ENCODE measurements at places on chromosomes 5 and 9.

DNA sequence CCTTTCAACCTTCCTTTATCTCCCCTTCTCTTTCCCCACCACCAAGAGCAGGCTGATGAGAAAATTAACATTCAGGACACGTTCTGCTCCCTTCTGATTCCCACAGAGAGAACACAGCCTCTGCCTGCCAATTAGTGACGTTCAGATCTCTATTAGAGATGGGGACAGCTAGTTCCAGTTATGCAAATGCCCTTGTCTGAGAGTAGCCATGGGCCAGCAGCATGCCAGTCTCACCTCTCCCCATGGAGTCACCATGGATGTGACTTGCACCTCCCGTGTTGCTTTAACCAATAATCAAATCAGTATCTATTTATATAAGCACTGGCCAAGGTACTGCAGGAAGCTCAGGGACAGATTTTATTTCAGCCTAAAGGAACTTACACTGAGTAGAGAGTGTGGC, 61.3 kb downstream of the KCNIP1 start:
- no peak for DNase-seq

DNA sequence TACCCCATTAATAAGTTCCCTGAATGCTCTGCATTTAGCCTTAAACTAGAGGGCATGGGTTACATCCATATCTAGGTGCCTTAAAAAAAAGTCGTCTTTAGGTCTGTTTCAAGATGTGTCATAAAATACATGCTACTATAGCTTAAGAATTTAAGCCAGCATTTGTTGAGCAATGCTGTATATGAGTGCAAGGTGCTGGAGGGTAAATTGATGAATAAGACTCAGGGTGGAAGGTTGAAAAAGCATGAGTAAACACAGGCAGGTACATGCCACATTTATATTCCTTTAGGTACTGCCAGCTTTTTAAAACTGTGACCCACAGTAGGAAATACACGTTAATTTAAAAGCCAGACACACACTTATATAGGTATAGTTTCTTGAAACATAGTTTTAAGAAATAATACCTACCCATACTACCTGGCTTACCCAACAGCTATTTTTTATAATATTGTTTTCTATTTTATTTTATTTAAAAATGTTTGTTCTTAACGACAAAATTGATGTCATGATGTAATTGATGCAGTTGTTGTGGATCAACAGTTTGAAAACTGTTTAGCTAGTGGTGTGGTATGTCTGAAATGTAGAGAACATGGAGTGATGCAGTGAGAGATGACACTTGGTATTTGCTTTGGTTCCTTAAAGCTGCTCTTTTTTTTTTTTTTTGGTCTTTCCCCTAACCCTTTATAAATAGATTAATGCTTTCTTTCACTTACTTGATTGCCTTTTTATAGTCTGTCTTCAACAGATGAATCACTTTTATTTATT, 3.9 kb downstream of the HMGCR start:
- DNase-seq: no peak

GRCh38 chr5:151234476-151235238, 10.8 kb upstream of the CCDC69 start:
- DNase-seq: no peak

DNA sequence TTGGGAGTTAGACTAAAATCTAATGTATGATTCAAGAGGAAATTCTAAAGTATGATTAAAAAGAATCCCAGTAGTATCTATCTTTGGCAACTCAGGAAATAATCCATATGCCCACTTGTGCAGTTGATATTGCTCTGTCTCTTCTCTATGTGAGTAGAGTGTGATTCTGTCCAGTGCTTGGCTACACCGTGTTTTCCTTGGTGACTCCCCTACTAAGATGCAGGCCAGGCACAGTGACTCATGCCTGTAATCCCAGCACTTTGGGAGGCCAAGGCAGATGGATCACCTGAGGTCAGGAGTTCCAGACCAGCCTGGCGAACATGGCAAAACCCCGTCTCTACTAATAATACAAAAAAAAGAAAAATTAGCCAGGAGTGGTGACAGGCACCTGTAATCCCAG, 495.4 kb downstream of the MAT2B start:
- no peak for DNase-seq

DNA sequence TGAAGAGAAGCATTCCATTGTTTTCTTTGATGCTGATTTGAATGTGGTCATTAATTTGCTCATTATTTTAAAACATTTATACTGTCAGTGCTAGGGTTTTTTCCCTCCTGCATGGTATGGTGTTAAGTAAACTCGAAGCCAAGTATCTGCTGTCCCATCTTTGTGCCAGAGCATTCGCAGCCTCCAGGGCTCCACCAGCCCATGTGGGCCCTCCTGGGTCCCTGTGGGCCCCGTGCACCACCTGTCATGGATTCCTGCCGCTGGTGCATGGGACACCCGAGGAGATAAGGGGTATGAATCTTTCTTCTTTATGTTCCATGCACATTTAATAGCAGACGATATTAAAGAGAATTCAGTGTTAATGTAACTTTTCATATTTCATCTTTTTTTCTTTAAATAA, 95.1 kb downstream of the TRIO start:
- no peak for DNase-seq

DNA sequence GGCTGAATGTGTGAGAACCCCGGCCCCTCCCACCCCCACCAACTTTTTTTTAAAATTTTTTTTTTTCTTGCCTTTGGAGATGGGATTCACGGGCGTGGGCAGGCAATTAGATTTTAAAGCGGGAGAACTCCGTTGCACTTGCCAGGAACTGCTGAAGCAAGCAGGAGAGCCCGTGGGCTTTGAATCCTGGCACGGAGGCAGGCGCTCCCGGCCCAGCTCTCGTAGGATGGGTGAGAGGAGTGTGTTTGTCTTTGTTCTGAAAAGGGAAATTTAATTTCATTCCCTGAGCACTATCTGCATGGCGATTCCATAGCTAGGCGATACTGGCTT, 54.3 kb upstream of the BOD1 start:
- DNase-seq: no peak

DNA sequence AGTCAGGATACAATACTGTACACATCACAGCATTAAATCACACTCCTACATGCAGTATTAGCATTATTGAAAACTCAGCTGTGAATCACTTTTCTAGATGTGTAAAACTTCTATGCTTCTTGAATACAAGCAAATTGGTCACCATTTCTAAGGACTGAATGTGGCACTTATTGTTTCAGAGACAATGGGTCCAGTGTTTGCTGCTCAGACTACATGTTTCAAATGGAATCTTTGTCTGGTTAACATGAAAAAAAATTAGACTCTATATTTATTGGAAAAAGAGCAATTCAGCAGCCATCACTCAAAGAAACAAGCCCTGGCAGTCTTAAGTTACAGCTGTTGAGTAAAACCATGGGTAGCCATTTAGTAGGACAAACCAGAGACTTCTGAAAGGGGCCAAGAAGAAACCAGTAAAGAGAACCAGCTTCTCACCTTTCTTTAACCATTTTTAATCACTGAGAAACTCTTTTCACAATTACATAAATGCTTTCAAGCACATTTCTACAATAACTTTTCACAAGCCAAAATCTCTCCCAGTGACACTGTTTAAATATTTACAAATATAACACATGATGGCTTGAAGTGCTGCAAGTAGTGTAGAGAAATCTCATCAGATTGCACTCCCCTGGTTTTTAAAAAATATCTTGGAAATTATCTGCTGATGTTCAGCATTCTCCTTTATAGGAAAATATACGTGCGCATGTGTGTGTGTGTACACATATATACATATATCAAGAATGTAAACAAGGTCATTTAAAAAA, 35.2 kb downstream of the OR2K2 start:
- no peak for DNase-seq

DNA sequence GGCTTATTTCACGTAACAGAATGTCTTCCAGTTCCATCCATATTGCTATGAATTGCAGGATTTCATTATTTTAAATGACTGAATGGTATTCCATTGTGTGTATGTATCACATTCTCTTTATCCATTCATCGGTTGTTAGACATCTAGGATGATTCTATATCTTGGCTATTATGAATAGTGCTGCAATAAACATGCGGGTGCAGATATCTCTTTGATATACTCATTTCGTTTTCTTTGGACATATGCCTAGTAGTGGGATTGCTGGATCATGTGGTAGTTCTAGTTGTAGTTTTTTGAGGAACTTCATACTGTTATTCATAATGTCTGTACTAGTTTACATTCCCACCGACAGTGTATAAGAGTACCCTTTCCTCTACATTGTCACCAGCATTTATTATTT, 460.5 kb downstream of the MAN2A1 start:
- no peak for DNase-seq

DNA sequence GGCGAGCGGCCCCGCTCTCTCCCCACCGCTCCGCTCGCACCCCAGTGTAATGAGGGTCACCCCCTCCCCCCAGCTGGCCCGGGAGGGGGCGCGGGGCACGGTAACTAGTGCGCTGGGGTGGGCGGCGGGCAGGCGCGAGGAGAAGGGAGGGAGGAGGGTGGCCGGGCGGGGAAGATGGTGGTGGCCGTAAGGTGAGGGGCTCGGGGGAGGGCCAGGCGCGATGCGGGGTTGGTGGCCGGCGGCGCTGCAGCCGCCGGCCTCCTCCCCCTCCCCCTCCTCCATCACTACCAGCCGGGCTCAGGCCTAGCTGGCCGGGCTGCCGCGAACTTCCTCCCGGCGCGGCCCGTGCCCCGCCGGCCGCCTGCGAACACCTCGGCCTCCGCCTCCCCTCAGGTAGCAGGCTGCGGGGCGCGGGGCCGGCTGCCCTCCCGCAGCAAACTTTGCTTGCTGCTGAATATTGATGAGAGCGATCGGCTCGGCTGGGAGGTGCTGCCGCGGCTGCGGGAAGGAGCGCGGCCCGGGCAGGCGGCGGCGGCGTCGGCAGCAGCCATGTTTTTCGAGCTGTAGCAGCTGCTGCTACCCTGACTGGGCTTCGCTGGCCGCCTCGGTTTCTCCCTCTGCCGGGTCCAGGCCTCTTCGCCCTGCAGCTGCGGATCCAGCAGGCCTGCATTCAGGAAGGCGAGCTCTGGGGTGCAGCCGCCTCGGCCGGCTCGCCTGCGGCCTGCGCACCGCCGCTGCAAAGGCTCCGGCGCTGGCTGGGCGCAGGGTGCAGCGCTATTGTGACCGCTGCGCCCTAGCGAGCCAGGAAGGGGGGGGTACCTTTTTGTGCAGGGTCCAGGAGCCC, 502 bp downstream of the NSD1 start:
- no peak for DNase-seq

DNA sequence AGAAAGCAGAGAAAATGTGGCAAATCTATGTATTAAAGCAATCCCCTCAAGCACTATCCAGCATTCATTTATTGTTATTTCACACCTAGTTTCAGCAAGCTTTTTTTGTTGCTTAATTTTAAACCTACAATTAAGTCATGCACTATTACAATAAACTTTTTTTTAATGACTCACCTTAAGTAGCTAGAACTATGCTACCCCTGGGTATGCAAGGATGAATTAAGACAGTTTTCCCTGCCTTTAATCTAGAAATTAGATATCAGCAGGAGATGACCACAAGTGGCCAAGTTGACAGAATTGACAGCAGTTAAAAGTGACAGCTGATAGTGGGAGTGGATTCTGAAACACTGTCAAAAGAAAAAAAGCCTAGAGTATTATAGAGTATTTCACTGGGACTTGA, 20.0 kb downstream of the ITGA1 start:
- DNase-seq: no peak

- no peak for DNase-seq
Observed at GRCh38 chr9:19410594-19410993, 1.8 kb downstream of the ACER2 start.

- no peak for DNase-seq
Observed at GRCh38 chr9:69054989-69055388, 19.4 kb downstream of the FXN start.

GRCh38 chr9:127854184-127854806, at the start of gene ENG:
TSS of gene ENG (minus strand) at chr9:127854658. CDS start at chr9:127854355, 303 bp downstream.
- no peak for DNase-seq

GRCh38 chr5:149852641-149853330, 91.8 kb downstream of the PDE6A start:
- DNase-seq: no peak

DNA sequence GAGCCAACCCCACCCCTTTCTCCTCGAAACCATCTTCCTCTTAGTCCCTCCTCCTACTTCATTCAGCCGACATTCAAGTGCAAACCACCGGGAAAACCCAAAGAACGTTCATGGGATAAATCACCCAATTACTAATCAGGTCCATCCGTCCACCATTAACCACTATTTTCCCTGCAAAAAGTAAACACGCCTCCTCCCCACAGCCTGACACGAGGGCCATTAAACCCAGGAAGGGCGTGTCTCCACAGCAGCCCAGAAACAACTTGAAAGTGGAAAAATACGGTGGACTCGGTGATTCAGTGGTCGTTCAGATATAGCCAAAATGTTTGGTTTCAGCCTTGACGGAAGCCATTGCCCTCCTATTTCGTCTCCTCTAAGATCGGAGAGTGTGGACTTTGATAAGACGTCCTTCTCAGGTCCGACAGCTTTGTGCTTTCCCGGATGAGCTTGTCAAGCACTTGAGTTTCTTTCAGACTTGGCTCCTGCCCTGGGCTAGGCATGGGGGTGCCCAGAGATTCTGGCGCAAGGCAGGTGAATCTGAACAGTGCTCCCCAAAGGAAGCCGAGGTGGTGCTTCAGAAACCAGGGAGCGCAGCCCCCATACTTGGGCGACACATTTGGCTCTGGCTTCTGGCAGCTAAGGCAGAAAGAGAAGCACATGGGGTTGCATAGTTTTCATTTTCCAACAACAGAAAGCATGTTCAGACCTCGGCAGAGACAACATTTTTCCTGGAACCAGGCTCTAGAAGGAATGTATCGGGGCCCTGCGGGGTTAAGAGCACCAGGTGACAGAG, 56.6 kb downstream of the SMIM23 start:
- no peak for DNase-seq

DNA sequence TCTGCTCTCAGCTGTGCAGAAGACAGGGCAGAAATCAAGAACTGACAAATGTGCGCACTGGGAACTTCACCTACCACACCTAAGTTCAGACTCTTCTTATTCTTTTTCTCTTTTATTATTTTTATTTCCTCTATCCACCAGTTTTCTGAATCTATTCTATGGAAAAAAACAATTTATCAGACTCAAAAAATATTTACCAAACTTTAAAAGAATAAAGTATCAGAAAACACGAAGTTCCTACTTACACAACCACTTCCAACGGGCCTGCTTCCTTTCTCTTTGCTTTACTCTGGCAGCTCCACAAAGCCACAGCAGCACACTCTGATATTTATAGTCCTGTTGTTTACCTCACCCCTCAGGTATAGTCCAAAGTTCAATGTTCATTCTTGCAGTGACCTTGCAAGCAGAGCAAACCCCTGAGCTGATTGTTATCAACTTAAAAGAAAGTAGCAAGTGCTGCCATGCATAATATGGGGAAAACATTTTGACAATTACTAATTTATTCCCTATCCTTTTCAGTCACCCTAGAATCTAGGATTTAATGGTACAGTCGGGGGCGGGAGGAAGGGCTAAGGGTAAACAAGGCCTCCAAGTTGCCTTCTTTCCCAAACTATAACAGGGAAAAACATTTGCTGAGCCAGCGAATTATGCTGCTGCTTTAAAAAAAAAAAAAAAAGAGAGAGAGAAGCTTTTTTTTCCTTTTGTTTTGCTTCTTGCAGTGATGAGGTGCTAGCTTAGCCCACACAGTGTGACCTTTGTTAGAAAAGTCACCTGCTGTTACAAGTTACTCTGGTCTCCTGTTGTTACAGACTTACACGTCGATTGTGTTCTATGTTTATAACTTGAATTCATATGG, at the start of gene SELENOP:
TSS of gene SELENOP (minus strand) at position 302 of the 856 bp plus-strand sequence. CDS start 3,539 bp downstream, outside the sequence.
- DNase-seq: no peak

GRCh38 chr5:61178702-61179101, 16.4 kb upstream of the SMIM15 start:
- no peak for DNase-seq
